ENCODE measurements at places on chromosomes 11 and 22.

DNA sequence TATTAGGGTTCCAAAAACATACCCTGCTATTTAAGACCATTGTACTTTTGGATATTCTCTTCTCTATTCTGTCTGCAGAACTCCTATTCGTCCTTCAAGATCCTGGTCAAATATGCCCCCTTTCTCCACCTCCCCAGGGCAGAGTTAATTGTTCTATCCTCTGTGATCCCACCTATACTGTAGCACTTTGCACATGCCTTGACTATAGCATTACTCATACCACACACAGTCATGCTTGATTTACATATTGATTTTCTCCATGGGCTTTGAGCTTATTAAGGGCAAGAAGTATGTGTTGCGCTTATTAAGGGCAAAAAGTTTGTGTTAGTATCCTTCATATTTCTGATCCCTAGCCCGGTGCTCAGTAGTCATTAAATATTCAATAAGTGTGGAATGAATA, 263.7 kb upstream of the CADM1 start:
- DNase-seq = no peak

DNA sequence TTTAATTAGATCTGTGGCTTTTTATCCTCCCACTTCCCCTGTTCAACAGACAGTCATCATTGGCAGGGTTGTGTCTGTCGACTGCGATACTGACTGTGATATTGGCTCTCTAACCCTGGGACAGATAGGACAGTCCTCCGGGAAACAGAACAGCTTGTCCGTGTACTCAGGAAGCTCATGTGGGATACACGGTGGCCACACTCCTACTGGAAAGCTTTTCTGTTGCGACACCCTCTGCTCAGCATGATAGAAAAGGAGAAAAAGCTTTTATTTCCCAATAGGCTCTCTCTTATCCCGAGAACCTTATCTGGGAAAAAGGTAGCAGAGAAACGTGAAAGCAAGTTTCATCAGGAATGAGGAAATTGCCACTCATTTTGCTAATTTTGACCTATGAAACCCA, 60.4 kb upstream of the HSPA8 start:
- no peak for DNase-seq

GRCh38 chr11:126159719-126160344, 51.6 kb downstream of the RPUSD4 start:
- no peak for DNase-seq

- no peak for DNase-seq
Observed at GRCh38 chr22:20238901-20239675, 29.0 kb downstream of the RTN4R start.

GRCh38 chr11:8049084-8049483, 31.9 kb upstream of the TUB start:
- DNase-seq = no peak
